ENCODE measurements at places on chromosomes 2 and 18. TPM values are rescaled to one million over a fixed set of nuclear protein-coding genes. Genes with fewer than 3 reads are reported as not detected.

GRCh38 chr2:220847589-220847988 lies 724.5 kb downstream of the EPHA4 start:
- no peaks in the 10 kb centered on the region for H3K27me3 ChIP-seq
- peak; percentile 5 for DNase-seq
- H3K36me3 ChIP-seq, result no peaks in the 10 kb centered on the region
- no peak overlapping the region for H3K4me3 ChIP-seq

GRCh38 chr2:36663851-36664695 lies 32.4 kb upstream of the VIT start:
- H3K36me3 ChIP-seq, result no peaks in the 10 kb centered on the region
- DNase-seq, result peak; percentile 75
- H3K27me3 ChIP-seq, result no peaks in the 10 kb centered on the region
- H3K27ac ChIP-seq, result no peak overlapping the region
- no peaks in the 10 kb centered on the region for H3K4me1 ChIP-seq

Gene LAPTM4A
- 455 TPM for polyA plus RNA-seq

DNA sequence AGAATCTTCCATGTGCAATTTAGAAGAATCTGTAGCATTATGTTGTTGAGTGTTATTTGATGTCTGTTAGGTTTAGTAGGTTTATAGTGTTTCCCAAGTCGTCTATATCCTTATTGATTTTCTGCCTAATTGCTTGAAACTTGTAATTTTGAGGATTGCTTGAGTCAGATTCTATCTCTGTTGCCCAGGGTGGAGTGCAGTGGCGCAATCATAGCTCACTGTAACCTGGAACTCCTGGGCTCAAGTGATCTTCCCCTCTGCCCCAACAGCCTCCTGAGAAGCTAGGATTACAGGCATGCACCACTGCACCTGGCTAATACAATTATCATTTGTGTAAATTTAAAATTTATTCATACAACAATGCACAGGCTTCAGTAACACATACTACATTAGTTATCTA lies 3.1 kb upstream of the TCF23 start:
- H3K27ac ChIP-seq, result no peak overlapping the region
- no peak overlapping the region for H3K4me3 ChIP-seq
- no peaks in the 10 kb centered on the region for H3K36me3 ChIP-seq
- no peak for DNase-seq

Gene STRADB
- 68.3 TPM for polyA plus RNA-seq

GRCh38 chr18:3213300-3214059 lies 6.3 kb downstream of the MYOM1 start:
- peaks cover 35% of the 10 kb centered on the region for H3K4me1 ChIP-seq
- H3K36me3 ChIP-seq, result no peaks in the 10 kb centered on the region
- H3K27me3 ChIP-seq, result no peaks in the 10 kb centered on the region
- H3K27ac ChIP-seq, result peak overlapping the region; percentile 54

Gene GYPC
- polyA plus RNA-seq, result 84.2 TPM

Gene C1QL2
- 12.9 TPM for polyA plus RNA-seq

GRCh38 chr2:240157147-240157470 lies 16.7 kb upstream of the OTOS start:
- no peak overlapping the region for H3K27ac ChIP-seq
- no peak overlapping the region for H3K4me3 ChIP-seq
- no peak for DNase-seq
- H3K36me3 ChIP-seq, result no peaks in the 10 kb centered on the region

Gene CGREF1
- polyA plus RNA-seq, result 2.2 TPM

GRCh38 chr2:150296770-150297546 lies 190.5 kb downstream of the RND3 start:
- no peaks in the 10 kb centered on the region for H3K4me1 ChIP-seq
- H3K27ac ChIP-seq, result no peak overlapping the region
- H3K36me3 ChIP-seq, result no peaks in the 10 kb centered on the region
- H3K4me3 ChIP-seq, result no peak overlapping the region
- no peak for DNase-seq

DNA sequence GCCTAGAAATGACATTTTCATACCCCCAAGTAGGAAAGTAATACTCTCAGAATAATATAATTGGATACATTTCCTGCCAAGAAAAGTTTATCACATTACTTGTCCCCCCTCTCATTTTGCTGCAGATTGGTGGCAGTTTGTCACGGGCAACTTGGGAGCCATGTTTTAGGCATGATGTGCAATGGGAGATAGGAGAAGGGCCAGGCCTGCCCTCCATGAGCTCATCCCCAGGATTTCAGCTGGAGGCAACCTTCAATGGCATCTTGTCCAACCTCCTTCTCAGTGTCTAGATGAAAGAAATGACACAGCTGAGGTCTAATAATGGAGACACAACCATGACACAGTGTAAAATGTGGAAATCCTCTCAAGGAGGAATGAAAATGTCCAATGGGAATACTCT lies 11.4 kb upstream of the RAB31 start:
- DNase-seq, result no peak
- no peak overlapping the region for H3K27ac ChIP-seq
- H3K36me3 ChIP-seq, result no peaks in the 10 kb centered on the region
- H3K4me1 ChIP-seq, result peaks cover 7% of the 10 kb centered on the region
- H3K27me3 ChIP-seq, result no peaks in the 10 kb centered on the region

DNA sequence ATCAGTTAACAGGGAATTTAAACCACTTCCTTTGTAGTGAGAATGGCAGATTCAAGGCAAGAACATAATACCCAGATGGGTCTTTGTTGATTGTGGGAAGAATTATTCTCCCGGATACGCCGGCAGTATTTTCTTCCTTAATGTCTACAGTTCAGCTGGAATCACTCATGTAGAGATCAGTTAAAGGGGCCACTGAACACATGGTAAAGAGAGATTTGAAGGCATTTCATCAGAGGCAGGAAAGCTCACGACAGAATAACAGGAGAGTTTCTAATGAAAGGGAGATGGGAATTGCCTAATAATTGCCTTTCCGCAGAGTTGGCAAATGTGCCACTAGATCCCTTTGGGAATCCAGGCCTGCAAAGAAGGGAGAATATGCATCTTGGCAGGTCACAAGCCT lies 327.7 kb upstream of the ZNF804A start:
- DNase-seq, result no peak
- H3K4me1 ChIP-seq, result no peaks in the 10 kb centered on the region
- no peak overlapping the region for H3K27ac ChIP-seq
- H3K36me3 ChIP-seq, result no peaks in the 10 kb centered on the region

Gene MYCN
- polyA plus RNA-seq, result 10.8 TPM

DNA sequence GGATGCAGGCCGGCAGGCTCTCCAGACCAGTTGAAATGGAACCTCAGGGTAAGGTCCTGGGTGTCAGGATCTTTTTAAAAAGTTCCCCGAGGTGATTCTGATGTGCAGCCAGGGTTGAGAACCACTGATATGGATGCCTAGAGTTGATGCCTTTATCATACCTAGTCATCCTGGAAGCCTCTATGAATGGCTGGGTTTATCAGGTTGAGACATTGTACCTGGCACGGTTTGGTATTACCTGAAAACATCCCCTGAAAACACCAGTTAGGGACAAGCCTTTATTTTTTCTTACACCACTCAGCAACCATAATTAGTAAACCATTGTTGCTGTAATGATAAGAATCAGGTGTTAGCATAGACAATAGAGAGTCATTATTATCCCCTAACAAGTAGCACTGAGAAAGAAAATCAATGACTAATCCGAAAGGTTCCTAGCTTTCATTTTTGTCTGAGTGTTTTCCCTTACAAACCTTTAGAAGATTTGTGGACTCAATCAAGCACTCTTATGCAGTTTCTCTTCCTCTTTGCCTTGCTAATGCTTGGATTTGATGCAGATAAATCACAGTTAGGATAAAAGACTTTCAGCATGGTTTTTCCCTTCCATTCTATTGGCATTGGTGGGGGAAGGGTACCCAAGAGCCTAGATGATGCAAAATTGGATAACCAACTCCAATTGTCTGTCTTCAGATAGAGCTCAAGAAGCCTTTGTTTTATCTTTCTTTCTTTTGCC lies 116.5 kb upstream of the LYPD6 start:
- no peak for DNase-seq
- no peaks in the 10 kb centered on the region for H3K36me3 ChIP-seq
- H3K27ac ChIP-seq, result no peak overlapping the region
- no peaks in the 10 kb centered on the region for H3K4me1 ChIP-seq

DNA sequence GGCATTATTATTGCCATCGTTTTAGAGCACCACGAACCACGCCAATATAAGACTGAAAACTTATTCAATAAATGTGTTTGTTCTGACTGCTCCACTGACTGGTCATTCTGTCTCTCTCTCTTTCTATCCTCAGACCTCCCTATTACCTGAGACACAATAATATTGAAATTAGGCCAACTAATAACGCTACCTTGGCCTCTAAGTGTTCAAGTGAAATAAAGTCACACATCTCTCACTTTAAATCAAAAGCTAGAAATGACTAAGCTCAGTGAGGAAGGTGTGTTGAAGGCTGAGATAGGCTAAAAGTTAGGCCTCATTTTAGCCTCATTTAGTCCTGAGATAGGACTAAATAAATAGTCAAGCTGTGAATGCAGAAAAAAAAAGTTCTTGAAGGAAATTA lies 38.8 kb downstream of the G6PC2 start:
- no peaks in the 10 kb centered on the region for H3K36me3 ChIP-seq
- no peaks in the 10 kb centered on the region for H3K27me3 ChIP-seq
- no peaks in the 10 kb centered on the region for H3K4me1 ChIP-seq
- no peak for DNase-seq
- H3K4me3 ChIP-seq, result no peak overlapping the region

- H3K27me3 ChIP-seq, result no peaks in the 10 kb centered on the region
- peak; percentile 76 for DNase-seq
- H3K36me3 ChIP-seq, result no peaks in the 10 kb centered on the region
- peaks cover 21% of the 10 kb centered on the region for H3K4me1 ChIP-seq
- H3K4me3 ChIP-seq, result no peak overlapping the region
- H3K27ac ChIP-seq, result peak overlapping the region; percentile 66
These were observed 349.8 kb downstream of the TNS1 start for GRCh38 chr2:217652761-217653639.

DNA sequence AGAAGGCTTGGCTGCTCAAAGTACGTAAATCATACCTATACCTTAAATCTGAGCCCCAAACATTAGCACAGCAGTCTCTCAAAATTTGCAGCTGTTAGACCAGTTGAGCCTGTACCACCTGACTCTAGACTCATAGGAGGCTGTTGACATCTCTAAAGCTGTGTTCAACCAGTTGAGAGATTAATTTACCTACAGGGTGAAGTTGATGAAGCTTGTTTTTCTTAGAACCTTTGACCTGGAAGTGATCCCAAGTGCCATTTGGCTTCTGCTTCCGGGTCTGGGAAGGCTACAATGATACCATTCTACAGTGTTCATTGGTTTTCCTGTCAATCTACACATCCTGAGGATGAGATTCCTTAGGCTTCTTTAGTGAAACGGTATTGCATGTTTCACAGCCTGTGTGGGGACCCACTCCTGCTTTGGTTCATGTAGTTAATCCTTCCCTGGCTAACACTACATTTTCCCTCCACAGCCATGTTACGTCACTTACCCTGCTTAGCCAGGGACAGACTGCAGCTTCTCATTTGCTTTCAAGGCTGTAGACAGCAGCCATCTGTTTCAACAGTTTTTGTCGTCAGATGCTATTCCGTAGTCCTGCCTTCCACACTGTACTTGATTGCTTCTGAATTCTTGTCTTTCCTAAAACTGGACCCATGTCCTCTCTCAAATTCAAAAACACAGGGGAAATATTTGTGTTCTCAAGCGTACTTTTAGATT lies 4.7 kb upstream of the IL1RL2 start:
- H3K36me3 ChIP-seq, result no peaks in the 10 kb centered on the region
- peak; percentile 23 for DNase-seq
- H3K4me1 ChIP-seq, result peaks cover 8% of the 10 kb centered on the region
- H3K27me3 ChIP-seq, result no peaks in the 10 kb centered on the region
- no peak overlapping the region for H3K4me3 ChIP-seq
- peak overlapping the region; percentile 64 for H3K27ac ChIP-seq

GRCh38 chr18:23894661-23895175 lies 119.8 kb upstream of the TTC39C start:
- H3K27ac ChIP-seq, result no peak overlapping the region
- no peaks in the 10 kb centered on the region for H3K27me3 ChIP-seq
- DNase-seq, result no peak
- H3K4me1 ChIP-seq, result no peaks in the 10 kb centered on the region
- no peaks in the 10 kb centered on the region for H3K36me3 ChIP-seq

Gene ACADL
- 1.1 TPM for polyA plus RNA-seq

- no peaks in the 10 kb centered on the region for H3K27me3 ChIP-seq
- no peaks in the 10 kb centered on the region for H3K4me1 ChIP-seq
- H3K27ac ChIP-seq, result no peak overlapping the region
- no peak for DNase-seq
- no peak overlapping the region for H3K4me3 ChIP-seq
- no peaks in the 10 kb centered on the region for H3K36me3 ChIP-seq
These were observed 372.4 kb upstream of the RND3 start for GRCh38 chr2:150859877-150860276.

DNA sequence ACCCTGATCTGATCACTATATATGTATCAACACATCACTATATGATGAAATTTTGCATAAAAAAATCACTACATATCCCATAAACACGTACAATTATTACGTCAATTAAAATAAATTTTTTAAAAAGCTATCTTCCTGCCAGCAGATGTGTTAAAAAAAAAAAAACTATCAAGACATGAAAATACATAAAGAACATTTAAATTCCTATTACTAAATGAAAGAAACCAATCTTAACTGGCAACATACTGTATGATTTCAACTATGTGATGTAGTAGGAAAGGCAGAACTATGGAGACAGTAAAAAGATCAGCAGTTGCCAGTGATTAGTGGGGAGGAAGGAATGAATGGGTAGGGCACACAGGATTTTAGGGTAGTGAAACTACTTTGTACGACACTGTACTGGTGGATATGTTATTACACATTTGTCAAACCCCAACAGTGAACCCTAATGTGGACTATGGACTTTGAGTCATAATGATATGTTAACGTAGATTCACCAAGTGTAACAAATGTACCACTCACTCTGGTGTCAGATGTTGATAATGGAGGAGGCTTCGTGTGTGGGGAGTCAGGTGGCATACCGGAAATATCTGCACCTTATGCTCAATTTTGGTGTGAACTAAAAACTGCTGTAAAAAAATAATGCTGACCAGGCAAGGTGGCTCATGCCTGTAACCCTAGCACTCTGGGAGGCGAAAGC lies 27.4 kb downstream of the USP34 start:
- no peak overlapping the region for H3K4me3 ChIP-seq
- no peaks in the 10 kb centered on the region for H3K4me1 ChIP-seq
- H3K27ac ChIP-seq, result peak overlapping the region; percentile 56
- peak; percentile 44 for DNase-seq
- no peaks in the 10 kb centered on the region for H3K27me3 ChIP-seq

DNA sequence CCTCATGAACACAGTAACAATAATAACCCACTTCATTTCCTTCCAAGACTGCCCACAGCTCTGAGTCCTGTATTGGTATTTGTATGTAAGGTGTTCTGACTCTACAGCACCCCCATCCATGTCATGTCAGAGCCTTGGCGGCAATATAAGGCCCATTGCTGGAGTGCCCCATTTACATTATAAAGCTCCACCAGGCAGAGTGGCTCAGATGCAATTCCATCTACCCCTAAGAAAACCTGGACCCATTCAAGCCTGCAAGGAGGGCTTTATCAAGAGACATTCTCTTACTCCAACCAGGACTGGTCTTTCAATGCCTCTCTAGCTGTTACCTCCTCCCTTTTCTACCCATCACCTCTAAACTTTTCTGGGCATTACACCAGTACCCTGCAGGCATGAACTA lies 101.6 kb downstream of the ANTXR1 start:
- H3K4me1 ChIP-seq, result peaks cover 5% of the 10 kb centered on the region
- no peaks in the 10 kb centered on the region for H3K27me3 ChIP-seq

Data from hepatocyte (in vitro differentiated cells).